ENCODE measurements at places on chromosomes 4 and X.

GRCh38 chr4:82562564-82562854 is 721 bp upstream of the TMEM150C start:
- no peak for DNase-seq

- no peak for DNase-seq
Observed at GRCh38 chr4:112119353-112119783, 25.9 kb upstream of the FAM241A start.

GRCh38 chr4:174520660-174521059 is 1.6 kb downstream of the HPGD start:
- DNase-seq, result no peak

- DNase-seq, result no peak
Observed at GRCh38 chr4:121168446-121169281, 4.5 kb upstream of the TNIP3 start.

- DNase-seq, result no peak
Observed at GRCh38 chrX:128078545-128078944, 26.3 kb upstream of the ACTRT1 start.

DNA sequence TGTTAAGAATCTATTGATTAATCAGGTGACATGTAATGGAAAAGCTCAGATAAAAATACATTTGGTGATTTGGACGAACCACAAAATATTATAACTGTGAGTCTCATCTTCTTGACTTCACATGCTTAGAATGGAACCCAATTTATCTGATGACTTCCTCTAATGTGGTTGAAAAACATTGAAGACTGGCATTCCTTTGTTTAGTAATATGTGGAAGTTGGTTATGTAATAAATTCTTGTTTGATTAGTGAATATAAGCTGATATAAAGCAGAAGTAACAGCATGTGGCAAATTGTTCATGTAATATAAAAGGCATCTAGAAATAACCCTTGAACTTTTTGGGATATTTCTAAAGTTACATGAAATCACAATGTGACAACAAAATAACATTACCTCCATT is 9.7 kb downstream of the GIMD1 start:
- DNase-seq, result no peak

DNA sequence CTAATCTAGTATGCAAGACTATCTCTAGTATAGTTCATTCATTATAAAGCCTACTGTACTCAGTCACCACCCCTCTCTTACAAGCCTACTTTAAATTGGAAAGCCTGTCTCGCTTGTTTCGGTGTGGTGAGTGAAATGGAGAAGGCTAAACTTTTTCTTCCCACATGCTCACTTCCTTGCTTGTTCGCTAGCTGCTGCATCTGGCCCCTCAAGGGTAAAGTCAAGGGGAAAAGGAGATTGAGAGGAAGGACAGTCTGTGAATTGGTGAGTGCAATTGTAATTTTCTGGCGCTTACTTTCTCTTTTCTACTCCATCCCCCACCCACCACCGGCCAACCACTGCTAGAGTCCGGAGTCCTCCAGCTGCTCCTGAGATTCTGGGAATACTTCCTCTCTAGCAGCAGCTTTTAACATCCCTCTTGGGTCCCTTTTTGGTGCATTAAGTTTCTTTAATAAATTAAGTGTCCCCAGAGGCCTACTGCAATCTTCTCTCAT is 12.1 kb upstream of the ARAP2 start:
- DNase-seq, result no peak

DNA sequence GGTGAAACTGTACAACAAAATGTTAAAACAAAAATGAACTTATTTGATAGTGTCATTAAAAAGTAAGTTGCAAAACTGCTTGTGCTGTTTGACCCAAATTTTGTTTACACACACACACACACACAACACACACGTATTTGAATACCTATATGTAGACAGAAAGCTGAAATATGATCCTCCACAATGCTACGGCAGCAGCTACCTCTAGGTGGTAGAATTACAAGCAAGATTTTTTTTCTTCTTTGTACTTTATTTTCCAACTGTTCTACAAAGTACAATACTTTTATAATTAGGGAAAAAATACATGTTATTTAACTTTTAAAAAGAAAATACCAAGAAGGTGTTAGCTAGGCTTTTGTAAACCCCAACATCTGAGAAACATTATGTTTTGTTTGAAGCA is 1.2 kb downstream of the CYTL1 start:
- no peak for DNase-seq

GRCh38 chrX:147533426-147533825 is 378.3 kb upstream of the FMR1 start:
- no peak for DNase-seq

GRCh38 chr4:155854582-155855226 is 11.4 kb downstream of the ASIC5 start:
- DNase-seq, result no peak

- DNase-seq, result no peak
Observed at GRCh38 chr4:98289375-98289774, 28.2 kb downstream of the RAP1GDS1 start.

DNA sequence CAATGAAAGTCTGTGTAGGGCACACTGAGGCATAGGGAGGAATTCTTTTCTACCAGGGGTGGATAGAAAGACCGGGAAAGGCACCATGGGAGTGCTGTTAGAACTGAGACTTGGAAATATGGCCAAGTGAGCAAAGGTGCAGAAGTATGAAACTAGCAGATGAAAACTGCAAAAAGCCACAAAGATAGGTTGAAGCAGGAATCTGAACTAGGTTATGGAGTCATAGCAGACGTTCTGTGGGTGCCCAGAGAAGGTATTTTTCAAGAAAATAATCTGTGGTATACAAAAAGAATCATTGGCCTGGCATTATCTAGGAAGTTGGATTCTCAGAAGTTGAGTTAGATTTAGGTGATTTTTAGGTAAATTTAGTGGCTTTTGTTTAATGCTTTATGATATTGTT is 48.5 kb downstream of the SMAD1 start:
- no peak for DNase-seq

DNA sequence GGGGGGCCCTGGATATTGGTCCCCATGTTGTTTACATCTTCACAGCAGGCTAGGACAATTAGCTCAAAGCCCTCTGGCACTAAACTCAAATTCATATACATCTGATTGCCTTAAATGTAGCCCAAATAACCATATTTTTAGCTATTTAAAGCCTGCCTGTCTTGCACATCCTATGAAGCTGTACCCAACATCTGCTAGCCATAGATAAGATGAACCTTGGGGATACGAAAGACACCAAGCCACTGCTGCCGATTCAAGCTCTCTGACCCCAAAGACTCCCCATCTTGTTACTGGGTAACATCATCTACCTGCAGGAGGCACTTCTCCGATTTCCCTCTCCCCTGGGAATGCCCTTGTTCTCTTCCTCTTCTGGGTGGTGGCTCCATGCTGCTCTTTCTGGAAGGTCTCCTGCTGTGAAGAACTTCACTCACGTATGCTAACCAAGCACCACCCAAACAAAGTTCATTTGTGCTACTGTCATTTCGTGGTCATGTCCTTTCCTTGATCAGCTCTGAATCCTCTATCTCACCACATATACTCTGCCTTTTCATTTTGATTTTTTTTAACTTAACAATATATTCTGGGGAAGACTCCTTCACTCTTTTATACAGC is 107.7 kb upstream of the ATXN3L start:
- no peak for DNase-seq

GRCh38 chr4:54566608-54567007 is 91.1 kb upstream of the KIT start:
- DNase-seq, result no peak

DNA sequence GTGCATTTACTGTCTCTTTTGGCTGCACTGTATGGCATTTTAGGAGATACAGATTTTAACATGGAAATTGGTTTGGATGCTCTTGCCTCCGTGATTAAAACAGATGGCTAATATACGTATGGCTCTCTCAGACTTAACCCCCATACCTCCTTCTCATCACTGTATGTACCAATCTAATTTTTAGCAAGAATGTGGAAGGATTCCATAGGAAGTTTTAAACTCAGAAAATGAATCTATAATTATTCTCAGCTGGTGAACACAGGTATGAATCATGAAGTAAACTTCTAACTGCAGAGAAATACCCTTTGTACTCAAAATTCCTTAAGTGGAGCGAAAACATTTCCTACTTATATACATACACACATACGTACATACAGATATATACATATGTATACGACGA is 210.5 kb upstream of the NEIL3 start:
- DNase-seq, result no peak

DNA sequence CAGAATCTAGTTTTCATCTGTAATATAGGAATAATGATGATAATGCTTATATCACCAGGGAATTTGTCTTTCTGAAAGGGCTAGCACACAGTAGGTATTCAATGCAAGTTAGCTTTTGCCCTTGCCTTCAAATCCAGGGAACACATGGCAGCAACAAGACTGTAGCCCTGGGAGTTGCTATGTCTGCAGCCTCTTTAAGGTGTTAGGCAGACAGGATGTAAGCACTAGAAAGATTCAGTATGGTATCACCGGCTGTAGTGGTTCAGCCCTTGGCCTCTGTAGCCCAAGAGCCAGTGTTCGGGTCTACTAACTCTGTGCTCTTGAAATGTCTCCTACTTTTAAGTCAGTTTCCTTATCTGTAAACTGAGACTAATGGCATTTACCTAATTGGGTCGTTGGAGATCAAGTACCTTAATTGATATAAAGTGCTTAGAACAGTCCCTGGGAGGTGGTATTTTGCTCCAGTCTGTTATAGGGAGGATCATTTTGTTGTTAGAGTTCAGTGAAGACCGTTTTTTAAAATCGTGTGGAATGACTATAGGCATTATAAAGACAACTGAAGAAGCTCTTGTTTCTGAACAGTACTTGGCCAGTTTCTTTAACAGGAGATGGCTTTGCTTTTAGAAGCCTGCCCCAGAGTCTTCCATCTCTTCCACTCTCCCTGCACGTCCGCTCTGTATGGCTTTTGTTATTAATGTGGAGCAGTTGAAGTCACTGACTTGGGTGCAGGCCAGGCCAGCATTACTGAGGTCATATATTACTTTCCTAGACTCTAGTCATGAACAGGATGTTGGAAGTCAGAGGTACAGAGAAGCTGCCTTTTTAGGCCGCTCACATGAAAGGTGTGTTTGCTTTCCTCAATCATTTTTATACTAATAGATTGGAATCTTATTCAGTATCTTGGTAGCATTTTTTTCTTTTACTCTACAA is 44.8 kb downstream of the GAB1 start:
- peak; percentile 73 for DNase-seq

GRCh38 chr4:173526724-173527102 is 3.3 kb downstream of the HAND2 start:
- no peak for DNase-seq

DNA sequence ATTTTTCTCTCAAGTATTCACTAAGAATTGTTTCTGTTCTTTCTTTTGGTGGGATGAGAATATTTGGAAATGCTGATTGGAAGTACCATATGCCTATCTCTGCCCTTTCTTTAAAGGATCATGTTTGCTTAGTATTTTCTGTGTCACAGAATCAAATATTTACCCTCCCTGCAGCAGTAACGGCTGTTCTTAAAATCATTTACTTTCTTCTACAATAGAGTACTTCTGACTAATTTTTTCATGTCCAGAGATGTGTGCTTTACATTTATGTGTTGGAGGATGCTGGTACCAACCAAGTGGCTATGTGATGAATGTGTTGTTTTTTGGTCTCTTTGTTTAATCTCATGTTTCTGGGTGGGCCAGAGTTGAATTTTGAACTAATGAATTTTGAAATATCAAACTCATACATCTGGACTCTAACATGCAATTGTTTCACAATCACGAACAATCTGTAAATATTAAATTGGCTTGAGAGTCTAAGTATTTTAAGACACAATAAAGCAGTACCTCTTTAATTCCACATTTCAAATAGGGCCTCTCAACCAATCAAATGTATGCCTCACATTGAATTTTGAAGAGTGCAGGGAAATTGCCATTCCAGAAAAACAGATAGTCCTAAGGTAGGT is 59.4 kb upstream of the ARSJ start:
- DNase-seq, result no peak

DNA sequence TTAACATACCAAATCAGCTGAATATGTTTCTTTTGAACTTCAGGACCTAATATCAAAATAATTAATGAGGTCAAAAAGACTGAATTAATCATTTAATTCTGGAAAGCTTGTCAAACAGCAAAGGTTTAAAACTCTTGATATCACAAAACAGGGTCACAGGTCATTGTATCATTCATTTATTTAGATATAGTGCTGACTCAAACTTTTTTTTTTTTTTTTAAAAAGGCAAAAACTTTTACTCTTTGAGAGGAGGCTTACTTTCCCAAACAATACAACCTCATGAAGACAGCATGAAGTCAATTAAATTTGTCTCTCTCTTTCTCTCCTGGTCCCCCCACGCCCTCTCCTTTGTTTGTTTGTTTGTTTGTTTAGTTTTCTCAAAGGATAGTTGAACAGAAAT is 15.6 kb upstream of the GPR78 start:
- DNase-seq, result no peak

DNA sequence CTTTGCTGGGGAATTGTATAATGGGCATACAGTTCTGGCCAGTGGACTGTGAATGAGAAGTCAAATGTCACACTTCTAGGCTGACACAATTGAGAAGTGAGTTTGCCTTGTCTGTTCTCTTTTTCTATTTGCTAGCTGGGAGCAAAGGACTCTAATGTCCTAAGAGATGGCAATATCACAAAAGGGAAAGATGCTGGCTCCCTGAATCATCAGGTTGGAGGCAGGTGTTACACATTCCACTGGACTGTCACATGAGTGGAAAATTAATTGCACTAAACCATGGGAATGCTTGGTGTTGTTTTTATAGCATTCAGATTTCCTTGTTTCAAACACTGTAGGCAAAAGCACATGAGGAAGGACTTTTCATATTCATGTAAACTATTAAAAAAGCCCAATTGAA is 388.3 kb downstream of the ADAM29 start:
- no peak for DNase-seq

GRCh38 chrX:69314436-69315348 is 149.4 kb upstream of the PJA1 start:
- DNase-seq, result no peak

GRCh38 chrX:97389761-97390192 is 506.1 kb downstream of the RPA4 start:
- DNase-seq, result no peak

DNA sequence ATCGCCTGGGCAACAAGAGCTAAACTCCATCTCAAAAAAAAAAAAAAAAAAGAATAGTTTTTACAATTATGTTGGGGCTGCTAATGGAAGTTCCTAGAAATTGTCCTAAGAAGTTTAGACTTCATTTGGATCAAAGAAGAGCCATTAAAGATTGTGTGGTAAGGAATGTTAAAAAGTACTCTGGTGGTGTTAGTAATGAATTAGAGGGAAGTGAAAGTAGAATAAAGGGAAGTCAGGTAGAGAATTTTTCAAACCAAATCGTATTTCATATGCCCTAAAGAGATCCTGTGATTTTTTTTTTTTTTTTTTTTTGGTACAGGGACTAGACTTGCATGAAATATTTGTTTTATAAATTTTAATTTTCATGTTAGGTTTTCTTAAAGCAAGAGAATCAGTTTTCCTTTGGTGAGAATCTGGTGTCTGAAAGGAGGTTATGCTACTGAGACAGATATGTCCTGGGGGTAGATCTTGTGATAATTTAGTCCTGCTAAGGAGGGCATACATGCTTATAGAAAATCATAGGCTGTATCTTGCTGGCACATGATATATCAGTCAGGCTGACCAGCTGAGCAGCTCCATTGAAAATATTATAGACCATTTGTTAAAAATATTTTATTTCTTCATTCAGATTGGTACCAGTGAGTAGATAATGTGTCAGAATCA is 10.7 kb downstream of the SEC24B start:
- no peak for DNase-seq

- DNase-seq, result no peak
Observed at GRCh38 chr4:36568575-36568974, 287.2 kb downstream of the DTHD1 start.

GRCh38 chr4:7607156-7607910 is 172.6 kb upstream of the PSAPL1 start:
- no peak for DNase-seq
